ENCODE measurements at places on chromosomes 2 and 18.
A peak's percentile ranks its signal among the peaks of the same experiment; 100 is the strongest.

DNA sequence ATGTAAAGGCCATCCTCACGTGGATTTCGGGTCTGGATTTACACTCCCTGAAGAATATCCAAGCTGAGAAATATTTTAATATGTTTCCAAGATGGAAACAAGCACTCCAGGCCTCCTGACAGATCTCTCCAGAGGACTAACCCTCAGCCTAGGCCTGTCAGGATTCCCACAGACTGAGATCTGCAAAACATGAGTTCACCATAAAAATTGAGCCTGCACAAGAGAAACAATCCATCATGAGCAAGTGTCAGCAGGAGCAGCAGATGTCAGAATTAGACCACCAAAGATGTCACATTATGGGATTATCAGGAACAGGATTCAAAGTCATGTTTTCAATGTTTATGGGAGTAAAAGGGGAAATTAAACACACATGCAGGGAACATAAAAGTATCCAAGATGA lies 191.3 kb downstream of the TFCP2L1 start:
- H3K27me3 ChIP-seq = no peaks in the 10 kb centered on the region
- H3K4me1 ChIP-seq = no peaks in the 10 kb centered on the region
- no peaks in the 10 kb centered on the region for H3K36me3 ChIP-seq
- no peak overlapping the region for H3K4me3 ChIP-seq
- no peak for DNase-seq

GRCh38 chr18:13393338-13393737 lies 174.8 kb downstream of the LDLRAD4 start:
- no peaks in the 10 kb centered on the region for H3K36me3 ChIP-seq
- no peak overlapping the region for H3K27ac ChIP-seq
- H3K4me3 ChIP-seq = no peak overlapping the region
- no peaks in the 10 kb centered on the region for H3K27me3 ChIP-seq

DNA sequence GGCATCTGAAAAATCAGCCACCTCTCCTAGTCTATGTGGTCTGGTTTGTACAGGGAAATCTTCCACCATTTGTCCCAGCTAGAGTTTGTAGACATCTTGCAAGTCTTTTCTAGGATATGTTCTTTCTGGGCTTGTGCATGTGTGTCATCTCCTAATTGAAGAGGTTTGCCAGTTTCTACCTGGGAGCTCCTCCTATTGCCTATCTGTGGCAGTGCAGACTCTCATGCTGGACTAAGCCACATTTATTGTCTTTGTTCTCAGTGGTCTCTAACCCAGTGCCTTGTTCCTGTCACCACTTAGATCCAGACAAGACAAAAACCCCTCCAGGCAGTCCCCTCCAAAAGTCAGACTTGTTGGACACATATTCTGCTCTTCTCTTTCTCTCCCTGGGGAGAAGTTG lies 72.0 kb upstream of the MRPS9 start:
- no peaks in the 10 kb centered on the region for H3K36me3 ChIP-seq
- H3K4me1 ChIP-seq = no peaks in the 10 kb centered on the region
- H3K27ac ChIP-seq = no peak overlapping the region
- H3K4me3 ChIP-seq = no peak overlapping the region

GRCh38 chr2:16553226-16553625 lies 112.4 kb downstream of the CYRIA start:
- DNase-seq = peak; percentile 71
- H3K36me3 ChIP-seq = no peaks in the 10 kb centered on the region

DNA sequence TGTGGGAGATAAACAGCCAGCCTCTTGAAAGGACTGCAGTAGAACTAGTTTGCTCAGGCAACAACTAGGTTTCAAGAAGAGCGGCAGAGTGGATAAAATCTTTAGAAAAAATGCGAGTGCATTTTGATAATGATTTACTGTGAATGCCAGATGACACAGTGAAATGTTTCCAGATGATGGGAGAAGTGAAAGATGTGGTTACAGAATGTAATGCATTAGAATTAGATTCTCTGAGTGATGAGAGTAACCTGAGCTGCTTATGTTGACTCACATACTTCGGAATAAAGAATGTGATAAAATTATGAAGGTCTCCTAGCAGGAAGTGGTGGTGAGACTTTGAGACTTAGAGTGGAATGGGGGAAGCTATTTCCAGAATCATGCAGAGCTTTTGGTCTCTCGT lies 184.3 kb downstream of the GULP1 start:
- no peak overlapping the region for H3K27ac ChIP-seq
- H3K4me1 ChIP-seq = no peaks in the 10 kb centered on the region
- H3K36me3 ChIP-seq = no peaks in the 10 kb centered on the region
- no peak overlapping the region for H3K4me3 ChIP-seq
- no peaks in the 10 kb centered on the region for H3K27me3 ChIP-seq
- DNase-seq = no peak

DNA sequence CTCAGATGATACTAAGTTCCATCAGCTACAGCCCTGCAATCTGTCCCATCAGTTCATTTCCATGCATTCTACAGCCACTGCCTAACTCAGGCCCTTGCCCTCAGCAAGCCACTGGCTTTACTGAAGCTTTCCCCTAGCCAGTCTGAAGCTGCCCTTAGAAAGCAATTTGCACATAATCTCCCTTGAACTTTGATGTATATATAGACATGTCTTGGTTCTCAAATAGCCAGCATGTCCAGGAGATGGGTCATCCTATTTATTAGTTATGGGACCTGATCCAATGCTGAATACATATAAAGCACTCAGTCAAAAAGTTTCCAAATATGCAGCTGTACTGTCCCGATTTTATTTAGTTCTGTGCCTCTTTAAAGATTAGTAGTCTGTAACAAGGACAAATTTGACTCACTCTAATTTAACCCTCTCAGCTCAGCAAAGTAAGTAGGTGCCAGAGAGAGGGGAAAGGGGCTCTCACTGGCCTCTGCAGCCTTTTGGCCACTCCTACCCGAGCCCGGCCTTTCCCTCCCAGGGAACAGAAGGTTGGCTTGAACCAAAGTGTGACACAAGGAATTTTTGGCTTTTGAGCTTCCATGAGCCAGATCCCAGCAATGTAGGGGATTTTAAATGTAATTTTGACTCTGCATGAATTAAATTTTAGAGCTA lies 70.7 kb downstream of the CCDC93 start:
- no peak overlapping the region for H3K27ac ChIP-seq
- H3K4me1 ChIP-seq = no peaks in the 10 kb centered on the region
- no peak for DNase-seq

DNA sequence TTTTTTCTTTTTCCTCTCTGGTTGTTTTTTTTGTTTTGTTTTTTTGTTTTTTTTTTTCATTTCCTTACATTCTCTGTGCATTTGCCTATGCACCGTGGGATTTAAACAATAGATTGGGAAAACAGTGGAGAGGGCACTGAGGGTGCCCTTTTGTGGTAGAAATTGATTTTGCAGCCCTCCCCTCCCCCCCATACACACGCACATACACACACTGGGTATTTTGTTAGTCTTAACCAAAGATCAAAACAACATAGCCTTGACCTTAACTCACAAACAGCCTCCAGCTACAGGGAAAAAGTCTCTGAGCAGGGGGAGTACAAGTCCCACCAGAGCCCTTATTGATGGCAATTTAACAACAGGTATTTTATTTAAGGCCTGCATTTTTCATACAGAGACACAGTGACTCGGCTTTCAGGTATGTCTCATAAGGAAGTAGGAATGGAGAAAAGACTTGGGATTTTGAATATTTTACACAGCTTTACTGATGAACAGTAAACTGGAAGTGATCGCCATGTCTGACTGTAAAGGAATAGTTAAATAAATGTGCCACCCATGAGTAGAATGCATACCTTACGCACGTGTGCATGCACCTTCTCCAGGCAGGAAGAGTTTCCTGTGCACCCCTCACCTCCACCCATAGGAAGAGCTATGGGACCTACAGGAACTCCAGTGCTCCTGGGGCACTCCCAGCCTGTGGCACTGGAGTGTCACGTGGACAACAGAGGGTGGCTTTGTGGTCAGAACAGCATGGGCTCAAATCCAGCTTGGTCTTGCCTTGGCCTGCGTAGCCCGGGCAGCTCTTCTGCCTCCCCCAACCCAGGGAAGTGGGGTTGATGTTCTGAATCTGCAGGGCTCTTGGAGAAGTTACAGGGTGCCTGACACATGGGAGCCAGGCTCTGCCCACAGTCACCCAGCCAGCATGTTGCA lies 266.4 kb downstream of the ANAPC1 start:
- peaks cover 11% of the 10 kb centered on the region for H3K27me3 ChIP-seq
- no peak overlapping the region for H3K4me3 ChIP-seq
- no peak overlapping the region for H3K27ac ChIP-seq

GRCh38 chr18:28036488-28036887 lies 140.4 kb downstream of the CDH2 start:
- no peaks in the 10 kb centered on the region for H3K27me3 ChIP-seq
- DNase-seq = no peak
- H3K4me1 ChIP-seq = no peaks in the 10 kb centered on the region
- no peak overlapping the region for H3K27ac ChIP-seq
- no peak overlapping the region for H3K4me3 ChIP-seq
